ENCODE measurements at places on chromosomes 2 and 18.

DNA sequence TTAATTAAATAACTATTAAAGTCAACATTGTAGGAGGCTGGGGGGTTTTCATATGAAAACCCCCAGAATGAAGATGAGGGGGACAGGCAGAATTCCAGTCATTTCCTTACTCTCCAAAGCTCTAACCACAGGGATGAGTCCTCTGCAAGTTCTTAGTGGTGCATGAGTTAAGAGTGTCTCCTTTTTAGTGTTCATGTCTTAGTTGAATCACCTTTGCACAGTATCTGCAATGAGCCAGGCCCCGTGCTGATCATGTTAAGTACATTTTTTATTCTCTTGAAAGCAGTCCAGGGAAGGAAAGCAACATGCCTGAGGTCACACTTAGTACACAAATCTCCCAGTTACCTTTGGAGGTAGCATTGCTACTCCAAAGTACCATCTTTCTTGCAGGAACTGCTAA, 25.7 kb upstream of the MSGN1 start:
- no peak for DNase-seq

- no peak for DNase-seq
Observed at GRCh38 chr18:79884963-79885728, 66.3 kb downstream of the SLC66A2 start.

GRCh38 chr2:146807568-146808168, 1037.2 kb upstream of the ACVR2A start:
- DNase-seq, result no peak

DNA sequence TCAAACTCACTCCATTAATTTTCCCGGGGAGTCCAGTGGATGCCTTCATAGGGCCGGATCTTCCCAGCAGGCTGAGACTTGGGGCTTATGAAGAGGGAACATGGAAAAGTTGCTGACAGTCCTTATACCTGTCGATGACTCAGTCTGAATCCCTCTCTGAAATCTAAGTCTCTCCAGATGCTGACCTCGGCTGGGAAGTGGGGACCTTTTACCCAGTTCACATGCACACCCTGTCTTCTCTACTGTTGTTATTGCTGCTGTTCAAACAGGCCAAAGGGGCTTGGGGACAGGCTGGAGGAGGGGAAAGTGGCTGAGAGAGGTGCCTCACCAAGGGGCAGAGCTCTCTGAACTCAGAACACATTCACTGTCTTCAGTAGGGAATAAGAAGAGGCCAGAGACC, 4.1 kb upstream of the TNP1 start:
- no peak for DNase-seq

DNA sequence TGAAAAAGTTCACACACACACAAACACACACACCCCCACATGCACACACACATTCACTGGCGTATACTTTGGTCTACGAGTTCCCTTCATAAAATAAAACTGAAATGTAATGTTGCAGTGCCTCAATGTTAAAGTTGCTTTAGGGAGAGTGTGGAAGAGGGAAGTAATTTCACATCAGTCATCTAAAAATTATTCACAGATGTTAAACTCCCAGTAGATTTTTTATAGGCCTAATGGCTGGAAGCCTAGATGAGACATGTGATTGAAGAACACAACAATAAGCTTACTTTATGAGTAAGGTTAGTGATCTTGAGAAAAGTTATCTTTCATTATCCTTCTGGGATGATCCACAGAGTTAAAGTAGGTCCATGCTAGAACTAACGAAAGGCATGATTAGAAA, 506.7 kb upstream of the CNTNAP5 start:
- no peak for DNase-seq

DNA sequence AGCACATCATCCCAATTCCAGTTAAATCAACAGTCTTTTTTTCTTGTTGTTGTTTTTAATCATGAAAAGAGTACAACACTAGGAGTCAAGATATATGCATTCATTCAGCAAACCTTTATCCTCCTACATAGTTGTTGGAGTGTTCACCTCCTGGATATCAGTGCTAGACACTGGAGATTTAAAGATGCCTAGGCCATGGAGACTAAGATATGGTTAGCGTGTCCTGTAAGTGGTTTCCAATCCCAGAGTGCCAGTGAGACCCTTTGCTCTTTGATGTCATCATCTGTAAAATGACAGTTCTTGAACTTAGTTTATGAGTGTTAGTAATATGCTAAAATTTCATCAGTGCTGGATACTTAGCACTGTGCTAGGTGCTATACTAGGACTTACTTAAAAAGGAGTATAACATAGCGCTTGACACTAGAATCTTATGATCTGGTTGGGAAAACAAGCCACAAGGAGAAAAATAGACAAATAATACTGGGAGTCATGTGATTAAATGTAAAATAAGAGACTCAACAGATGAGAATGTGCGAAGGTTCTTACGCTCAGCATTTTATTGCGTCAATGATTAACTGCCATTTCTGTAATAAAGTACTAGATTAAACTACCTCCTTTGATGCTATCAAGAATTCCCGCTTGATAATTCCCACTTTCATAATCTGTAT, 31.5 kb downstream of the BABAM2 start:
- DNase-seq, result no peak

- no peak for DNase-seq
Observed at GRCh38 chr2:161165811-161166210, 5.6 kb downstream of the TANK start.

DNA sequence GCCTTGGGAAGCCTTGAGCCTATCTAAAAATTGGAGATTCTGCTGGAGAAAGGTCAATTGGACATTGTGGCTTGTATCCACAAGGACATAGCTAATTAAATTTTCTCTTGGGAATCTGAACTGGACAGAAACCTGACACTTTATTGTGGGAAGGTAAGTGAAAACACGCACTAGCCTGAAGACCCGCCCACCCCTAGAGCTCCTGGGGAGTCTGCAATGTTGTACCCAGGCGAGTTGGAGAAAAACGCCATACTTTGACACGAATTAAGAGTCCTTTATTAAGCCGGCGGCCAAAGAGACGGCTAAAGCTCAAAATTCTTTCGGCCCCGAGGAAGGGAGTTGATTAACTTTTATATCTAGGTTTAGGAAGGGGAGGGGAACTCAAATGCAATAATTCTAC, 1.2 kb upstream of the ZNF892 start:
- no peak for DNase-seq

GRCh38 chr2:27264753-27265535, 2.1 kb upstream of the SLC30A3 start:
- no peak for DNase-seq

DNA sequence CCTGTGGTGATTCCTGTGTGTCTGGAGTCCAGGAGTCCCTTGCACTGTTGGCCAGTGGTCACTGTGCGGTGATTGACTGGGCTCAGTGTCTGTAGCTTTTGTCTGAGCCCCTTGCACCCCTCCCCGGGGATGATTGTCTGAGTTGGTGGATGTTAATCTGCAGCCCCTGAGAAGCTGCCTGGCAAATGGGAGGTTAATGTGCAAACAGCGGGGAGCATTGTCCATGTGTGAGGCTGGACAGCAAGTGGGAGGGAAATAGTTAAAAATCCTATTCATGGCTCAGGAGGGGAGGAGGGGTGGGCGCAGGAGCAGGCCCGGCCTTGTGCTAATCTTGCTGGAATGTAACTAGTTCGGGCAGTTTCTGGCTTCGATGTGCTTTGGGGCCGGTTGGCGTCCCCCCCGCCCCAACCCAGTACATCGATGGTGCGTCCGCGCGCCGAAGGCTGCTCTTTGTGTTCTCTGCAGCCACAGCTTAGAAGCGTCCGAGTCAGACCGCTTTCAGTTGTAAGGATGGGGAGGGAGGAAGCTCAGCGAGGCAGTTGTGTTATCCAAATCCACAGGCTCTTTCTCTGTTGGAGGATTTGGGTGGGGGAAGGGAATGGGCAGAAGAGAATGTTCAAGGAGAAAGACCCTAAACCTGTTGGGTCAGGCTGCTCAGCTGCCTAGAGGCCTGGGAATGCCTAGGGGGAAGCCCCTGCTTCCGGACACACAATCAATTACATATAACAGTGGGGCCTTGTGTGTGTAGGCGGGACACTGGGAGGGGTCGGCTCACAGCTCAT, 71.8 kb downstream of the TGOLN2 start:
- no peak for DNase-seq

DNA sequence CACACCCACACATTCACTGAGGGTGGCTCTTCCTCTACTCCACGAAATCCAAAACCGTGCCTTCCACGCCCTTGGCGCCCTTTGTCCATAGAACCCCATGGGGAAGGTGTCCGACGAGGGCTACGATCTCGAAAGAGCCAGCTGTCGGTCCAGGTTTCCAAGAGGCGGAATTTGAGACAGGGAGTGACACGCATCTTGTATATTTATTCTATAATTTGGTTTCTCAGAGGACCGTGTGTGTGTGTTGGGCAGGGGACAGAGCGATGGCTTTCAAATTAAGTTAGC, 726 bp downstream of the C2orf69 start:
- DNase-seq, result no peak

DNA sequence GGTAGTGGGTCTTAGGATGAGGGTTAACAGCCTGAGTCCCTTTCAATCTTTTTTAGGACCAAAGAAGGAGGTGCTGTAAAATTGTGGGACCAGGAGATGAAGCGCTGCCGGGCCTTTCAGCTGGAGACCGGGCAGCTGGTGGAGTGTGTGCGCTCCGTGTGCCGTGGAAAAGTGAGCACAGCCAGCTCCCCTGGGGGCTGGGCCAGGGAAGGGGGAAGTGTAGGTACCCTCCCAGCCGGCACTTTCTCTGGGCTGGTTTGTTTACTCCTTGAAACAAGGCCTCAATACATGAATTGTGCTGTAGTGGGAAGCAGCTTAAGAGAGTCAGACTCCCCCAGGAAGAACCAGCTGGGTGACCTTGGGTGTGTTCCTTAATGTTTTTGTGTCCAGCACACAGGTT, 90.1 kb downstream of the RTN4 start:
- no peak for DNase-seq

DNA sequence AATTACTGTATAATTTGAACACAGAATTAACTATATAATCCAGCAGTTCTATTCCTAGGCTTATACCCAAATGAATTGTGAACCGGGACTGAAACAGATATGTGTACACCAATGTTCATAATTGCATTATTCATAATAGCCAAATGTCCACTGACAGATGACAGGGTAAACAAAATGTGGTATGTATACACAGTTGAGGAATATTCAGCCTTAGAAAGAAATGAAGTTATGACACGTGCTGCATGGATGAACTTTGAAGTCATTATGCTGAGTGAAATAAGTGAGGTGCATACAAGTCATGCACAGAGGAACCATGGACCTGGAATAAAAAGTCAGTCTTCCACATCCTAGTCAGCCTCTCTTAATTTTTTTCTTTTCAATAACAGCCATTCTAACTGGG, 91.9 kb downstream of the SH3RF3 start:
- no peak for DNase-seq
